Glutamatergic neuron (in vitro differentiated cells): ENCODE measurements at places on chromosomes 2 and 18. TPM values are rescaled to one million over a fixed set of nuclear protein-coding genes. Genes with fewer than 3 reads are reported as not detected.
A peak's percentile ranks its signal among the peaks of the same experiment; 100 is the strongest.

The TTN gene
- 0.34 TPM for total RNA-seq

The IGFBP5 gene
- total RNA-seq = 0.51 TPM

The SPOPL gene
- 19.4 TPM for total RNA-seq

The RGPD3 gene
- total RNA-seq = 0.27 TPM

The FLACC1 gene
- 1.2 TPM for total RNA-seq

GRCh38 chr18:7429831-7430230 is 137.3 kb upstream of the PTPRM start:
- H3K27me3 ChIP-seq = peaks cover 3% of the 10 kb centered on the region
- no peaks in the 10 kb centered on the region for H3K36me3 ChIP-seq
- DNase-seq = no peak
- H3K4me3 ChIP-seq = no peak overlapping the region
- H3K27ac ChIP-seq = no peak overlapping the region

DNA sequence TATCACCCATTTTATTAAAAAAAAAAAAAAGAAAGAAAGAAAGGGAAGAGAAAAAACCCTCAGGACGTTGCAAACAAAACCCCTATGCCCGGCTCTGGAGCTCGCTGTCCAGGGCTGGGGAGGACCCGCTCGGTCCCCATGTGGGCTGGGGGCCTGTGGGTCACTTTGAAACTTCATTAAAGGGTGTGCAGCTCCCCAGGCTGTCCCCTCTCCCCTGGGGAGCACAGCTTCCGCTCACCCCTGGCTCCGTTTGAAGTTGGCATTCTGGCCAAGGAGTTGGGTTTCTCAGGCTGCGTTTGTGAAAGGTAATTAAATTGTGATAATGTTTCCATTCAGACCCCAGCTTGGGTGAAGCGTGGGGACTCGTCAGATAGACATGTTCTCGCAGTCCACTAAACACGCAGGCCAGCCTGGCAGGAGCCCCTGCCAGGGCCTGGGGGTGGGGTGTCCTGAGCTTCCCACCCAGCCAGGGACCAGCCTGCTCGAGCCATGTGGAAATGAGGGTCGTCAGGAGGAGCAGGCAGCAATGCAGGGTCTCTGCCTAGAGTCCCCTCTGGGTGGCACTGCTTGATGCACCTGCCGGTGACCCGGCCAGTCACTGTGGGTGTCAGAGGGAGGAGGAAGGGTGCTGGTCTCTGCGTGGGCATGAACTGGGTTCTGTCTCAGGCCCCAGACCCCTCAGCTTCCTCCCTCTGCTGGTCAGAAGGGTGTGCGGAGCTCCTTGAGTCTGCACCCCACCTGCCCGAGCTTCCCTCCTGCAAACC is 166.2 kb downstream of the INHBB start:
- no peak overlapping the region for H3K27ac ChIP-seq
- H3K27me3 ChIP-seq = no peaks in the 10 kb centered on the region

- no peak overlapping the region for H3K27ac ChIP-seq
- H3K27me3 ChIP-seq = peaks cover 3% of the 10 kb centered on the region
- no peak overlapping the region for H3K4me3 ChIP-seq
- no peak for DNase-seq
Observed at GRCh38 chr2:215277944-215278343, 33.9 kb upstream of the ATIC start.

DNA sequence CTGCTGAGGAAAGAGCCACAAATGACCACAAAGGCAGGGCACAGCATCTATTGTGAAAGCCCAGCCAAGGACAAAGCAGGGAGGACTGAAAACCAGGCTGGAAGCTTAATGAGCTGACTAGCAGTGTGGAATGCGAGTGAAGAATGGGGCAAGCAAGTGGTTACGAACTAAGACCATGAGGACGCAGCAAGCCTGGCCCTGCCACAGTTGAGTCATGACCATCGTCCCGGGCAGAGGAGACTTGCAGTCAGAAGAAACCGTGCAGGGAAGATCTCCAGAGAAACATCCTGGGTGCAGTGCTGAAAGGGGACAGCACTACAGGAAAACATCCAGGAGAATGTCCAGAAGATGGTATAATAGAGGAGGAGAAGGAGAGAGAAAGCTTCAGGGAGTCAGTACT is 120.5 kb upstream of the GYPC start:
- DNase-seq = no peak
- no peak overlapping the region for H3K4me3 ChIP-seq
- H3K27me3 ChIP-seq = no peaks in the 10 kb centered on the region
- no peaks in the 10 kb centered on the region for H3K36me3 ChIP-seq

DNA sequence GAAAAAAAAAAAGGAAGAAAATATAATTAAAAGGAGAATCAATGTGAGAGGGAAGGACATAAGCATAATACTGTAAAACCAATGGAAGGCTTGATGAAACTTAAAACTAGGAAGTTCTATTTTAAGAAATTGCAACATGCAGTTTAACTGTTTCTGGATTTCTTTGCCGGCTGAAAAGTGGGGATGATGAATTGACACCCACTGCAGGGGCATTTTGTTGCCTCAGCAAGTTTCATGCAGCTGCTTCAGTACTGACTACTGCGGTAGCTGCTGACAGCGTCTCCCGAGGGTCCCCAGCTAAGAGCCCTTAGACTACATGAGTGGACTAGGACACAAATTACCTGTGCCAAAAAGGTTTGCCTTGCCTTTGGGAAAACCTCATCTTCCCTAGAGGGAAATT is 69.2 kb downstream of the B3GNT2 start:
- DNase-seq = no peak
- H3K27ac ChIP-seq = no peak overlapping the region
- H3K27me3 ChIP-seq = no peaks in the 10 kb centered on the region
- H3K36me3 ChIP-seq = no peaks in the 10 kb centered on the region
- no peak overlapping the region for H3K4me3 ChIP-seq

DNA sequence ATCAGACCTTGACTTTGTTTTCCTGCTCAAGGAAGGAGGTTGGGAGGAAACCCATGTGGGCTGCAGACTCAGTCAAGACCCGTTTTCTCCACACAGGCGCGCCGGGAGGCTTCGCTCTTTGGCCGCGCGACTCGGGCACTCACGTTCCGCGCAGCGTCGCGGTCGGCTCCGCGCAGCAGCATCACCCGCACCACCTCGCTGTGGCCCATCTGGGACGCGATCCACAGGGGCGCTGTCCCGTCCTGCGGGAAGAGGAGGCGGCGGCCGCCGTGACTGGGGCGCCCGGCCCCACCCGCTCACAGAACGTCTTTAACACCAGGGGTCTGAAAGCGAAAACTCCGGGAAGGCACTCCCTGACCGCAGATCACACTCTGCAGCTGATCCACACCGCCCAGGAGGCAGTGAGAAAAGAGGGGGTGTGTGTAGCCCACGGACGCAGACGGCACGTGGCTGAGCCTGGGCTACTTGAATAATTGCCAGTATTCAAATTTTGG is 33.1 kb upstream of the NPC1 start:
- DNase-seq = peak; percentile 49
- H3K4me3 ChIP-seq = peak overlapping the region; percentile 72
- no peak overlapping the region for H3K27ac ChIP-seq
- no peaks in the 10 kb centered on the region for H3K36me3 ChIP-seq
- H3K4me1 ChIP-seq = peaks cover 5% of the 10 kb centered on the region

- H3K4me1 ChIP-seq = peaks cover 35% of the 10 kb centered on the region
- no peaks in the 10 kb centered on the region for H3K36me3 ChIP-seq
- peak; percentile 48 for DNase-seq
- peak overlapping the region; percentile 28 for H3K4me3 ChIP-seq
- H3K27me3 ChIP-seq = peaks cover 5% of the 10 kb centered on the region
- peak overlapping the region; percentile 93 for H3K27ac ChIP-seq
Observed at GRCh38 chr2:236939721-236940231, 145.9 kb upstream of the COPS8 start.

DNA sequence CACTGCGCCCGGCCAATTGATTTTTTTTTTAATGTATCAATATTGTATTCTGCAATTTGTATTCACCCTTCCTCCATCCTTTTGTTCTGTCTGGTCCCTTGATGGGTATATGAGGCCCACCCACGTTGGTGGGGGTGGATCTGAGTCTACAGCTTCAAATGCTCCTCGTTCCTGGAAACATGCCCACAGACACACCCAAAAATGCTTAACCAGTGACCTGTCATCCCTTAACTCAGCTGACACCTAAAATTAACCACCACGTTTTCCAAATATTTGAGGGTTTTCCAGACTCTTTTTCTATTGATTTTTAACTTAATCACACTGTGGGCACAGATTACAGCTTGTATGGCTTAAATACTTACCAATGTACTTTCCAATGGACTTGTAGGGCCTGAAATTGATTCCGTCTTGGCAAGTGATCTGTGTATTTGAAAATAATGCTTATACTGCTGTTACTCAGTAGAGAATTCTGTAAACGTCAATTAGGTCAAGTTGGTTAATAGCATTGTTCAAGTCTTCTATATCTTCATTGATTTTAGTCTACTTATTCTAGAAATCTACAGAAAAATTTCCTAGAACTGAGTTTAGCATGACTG is 34.4 kb upstream of the CYP27C1 start:
- H3K36me3 ChIP-seq = peaks cover 13% of the 10 kb centered on the region
- peaks cover 2% of the 10 kb centered on the region for H3K27me3 ChIP-seq
- H3K4me3 ChIP-seq = no peak overlapping the region

DNA sequence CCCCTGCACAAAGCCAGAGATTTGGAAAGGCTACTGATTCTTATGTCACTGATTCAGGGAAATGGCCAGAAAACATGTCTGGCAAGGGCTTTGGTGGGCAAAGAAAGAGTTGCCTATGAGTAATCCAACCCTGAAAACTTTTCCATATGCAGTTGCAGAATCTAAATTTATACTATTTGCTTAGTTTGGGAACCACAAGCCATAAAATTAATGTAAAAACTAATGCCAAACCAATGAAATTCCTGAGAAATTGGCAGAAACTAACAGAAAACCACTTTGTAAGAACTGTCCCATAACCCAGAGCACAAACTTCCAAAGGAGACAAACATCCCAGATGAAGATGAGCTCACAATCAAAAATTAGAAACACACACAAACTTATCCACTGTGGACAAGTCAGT is 48.8 kb downstream of the TCF4 start:
- no peaks in the 10 kb centered on the region for H3K36me3 ChIP-seq
- peaks cover 1% of the 10 kb centered on the region for H3K27me3 ChIP-seq
- peaks cover 7% of the 10 kb centered on the region for H3K4me1 ChIP-seq
- H3K27ac ChIP-seq = no peak overlapping the region
- DNase-seq = no peak
- no peak overlapping the region for H3K4me3 ChIP-seq

GRCh38 chr2:34102339-34102738 is 503.2 kb upstream of the FAM98A start:
- DNase-seq = no peak
- H3K27me3 ChIP-seq = no peaks in the 10 kb centered on the region

DNA sequence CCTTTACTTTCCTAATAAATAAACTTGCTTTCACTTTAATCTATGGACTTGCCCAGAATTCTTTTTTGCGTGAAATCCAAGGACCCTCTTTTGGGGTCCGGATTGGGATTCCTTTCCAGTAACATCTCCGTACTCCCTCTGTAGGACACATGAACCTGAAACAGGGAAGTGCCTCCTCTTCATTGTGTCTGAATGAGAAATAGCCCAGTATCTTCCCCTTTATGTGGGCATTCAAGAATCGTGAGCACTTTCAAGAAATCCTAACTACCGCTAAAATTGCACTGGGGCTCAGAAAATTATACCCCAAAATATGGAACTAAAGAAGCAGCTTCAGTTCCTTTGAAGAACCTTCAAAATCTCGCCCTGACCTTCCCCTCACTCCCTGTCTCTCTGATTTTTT is 7.8 kb upstream of the POMC start:
- H3K27ac ChIP-seq = no peak overlapping the region
- H3K36me3 ChIP-seq = no peaks in the 10 kb centered on the region
- H3K4me3 ChIP-seq = no peak overlapping the region
- peaks cover 20% of the 10 kb centered on the region for H3K4me1 ChIP-seq
- no peak for DNase-seq
- H3K27me3 ChIP-seq = peaks cover 21% of the 10 kb centered on the region

DNA sequence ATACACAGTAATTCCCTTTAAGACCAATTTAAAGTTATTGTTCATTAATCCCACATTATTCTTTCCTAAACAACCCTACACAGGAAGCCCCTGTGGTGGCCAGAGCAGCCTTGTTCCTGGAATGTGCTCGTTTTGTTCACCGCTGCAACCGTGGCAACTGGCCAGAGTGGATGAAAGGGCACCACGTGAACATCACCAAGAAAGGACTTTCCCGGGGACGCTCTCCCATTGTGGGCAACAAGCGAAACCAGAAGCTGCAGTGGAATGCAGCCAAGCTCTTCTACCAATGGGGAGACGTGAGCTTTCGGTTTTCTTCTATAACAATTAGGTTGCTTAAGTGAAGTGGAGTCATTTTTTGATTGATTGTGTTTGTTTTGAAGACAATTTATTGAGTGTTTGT is 101.0 kb downstream of the UNC80 start:
- H3K27ac ChIP-seq = no peak overlapping the region
- H3K27me3 ChIP-seq = no peaks in the 10 kb centered on the region
- H3K4me1 ChIP-seq = peaks cover 7% of the 10 kb centered on the region
- DNase-seq = no peak
- H3K4me3 ChIP-seq = no peak overlapping the region
- H3K36me3 ChIP-seq = no peaks in the 10 kb centered on the region

- no peaks in the 10 kb centered on the region for H3K36me3 ChIP-seq
- no peaks in the 10 kb centered on the region for H3K27me3 ChIP-seq
- no peak overlapping the region for H3K27ac ChIP-seq
- H3K4me3 ChIP-seq = no peak overlapping the region
- no peaks in the 10 kb centered on the region for H3K4me1 ChIP-seq
Observed at GRCh38 chr2:39724828-39725144, 54.3 kb downstream of the THUMPD2 start.

DNA sequence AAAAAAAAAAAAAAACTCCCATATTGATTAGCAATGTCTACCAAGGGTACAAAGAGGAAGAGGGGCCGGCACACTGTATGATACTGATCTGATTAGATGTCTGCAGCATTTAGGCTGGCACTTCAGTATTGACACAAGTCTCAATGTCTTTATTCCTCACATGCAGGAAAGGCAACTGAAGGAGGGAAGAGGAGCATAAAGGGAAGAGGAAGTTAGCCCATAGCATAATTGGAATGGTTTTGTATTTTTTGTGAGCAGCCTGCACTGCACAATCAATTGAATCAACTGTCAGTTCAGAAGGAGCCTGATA is 79.0 kb downstream of the DNER start:
- H3K27ac ChIP-seq = peak overlapping the region; percentile 53
- DNase-seq = no peak
- H3K4me3 ChIP-seq = peak overlapping the region; percentile 67
- peaks cover 2% of the 10 kb centered on the region for H3K27me3 ChIP-seq
- H3K4me1 ChIP-seq = peaks cover 8% of the 10 kb centered on the region
- H3K36me3 ChIP-seq = no peaks in the 10 kb centered on the region

DNA sequence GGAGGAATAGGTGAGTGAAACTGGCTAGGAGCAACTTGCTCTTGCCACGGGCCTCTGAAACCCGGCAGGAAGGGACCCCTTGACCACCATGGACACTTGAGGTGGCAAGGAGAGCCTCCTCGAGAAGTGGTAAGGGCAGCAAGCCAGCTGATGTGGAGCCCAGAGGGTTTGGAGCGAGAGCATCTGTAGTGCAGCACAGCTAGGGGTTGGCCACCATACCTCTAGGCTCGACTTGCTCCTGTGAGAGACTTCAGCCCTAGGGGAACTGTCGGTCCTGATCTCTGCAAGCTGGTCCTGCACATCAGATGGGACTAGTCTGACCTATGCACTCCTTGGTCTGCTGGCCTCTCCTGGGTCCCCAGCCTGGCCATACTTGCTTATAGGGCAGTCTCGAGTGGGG is 158.4 kb downstream of the CCDC178 start:
- H3K27me3 ChIP-seq = no peaks in the 10 kb centered on the region
- H3K36me3 ChIP-seq = no peaks in the 10 kb centered on the region
- H3K4me3 ChIP-seq = no peak overlapping the region

- no peak overlapping the region for H3K4me3 ChIP-seq
- H3K27me3 ChIP-seq = no peaks in the 10 kb centered on the region
- H3K36me3 ChIP-seq = no peaks in the 10 kb centered on the region
Observed at GRCh38 chr2:205130111-205130829, 552.0 kb upstream of the NRP2 start.

GRCh38 chr2:38615237-38615636 is 12.5 kb upstream of the HNRNPLL start:
- peaks cover 5% of the 10 kb centered on the region for H3K4me1 ChIP-seq
- H3K4me3 ChIP-seq = no peak overlapping the region
- no peaks in the 10 kb centered on the region for H3K36me3 ChIP-seq
